ENCODE measurements at places on chromosomes 11 and 22. TPM values are rescaled to one million over a fixed set of nuclear protein-coding genes. Genes with fewer than 3 reads are reported as not detected.

The ADAMTS8 gene
- total RNA-seq = not detected

The APLNR gene
- not detected for total RNA-seq

The TBX10 gene
- not detected for total RNA-seq

The TRAF6 gene
- 12.1 TPM for total RNA-seq

The SLC37A2 gene
- total RNA-seq = 0.13 TPM

The CHADL gene
- total RNA-seq = 0.60 TPM

DNA sequence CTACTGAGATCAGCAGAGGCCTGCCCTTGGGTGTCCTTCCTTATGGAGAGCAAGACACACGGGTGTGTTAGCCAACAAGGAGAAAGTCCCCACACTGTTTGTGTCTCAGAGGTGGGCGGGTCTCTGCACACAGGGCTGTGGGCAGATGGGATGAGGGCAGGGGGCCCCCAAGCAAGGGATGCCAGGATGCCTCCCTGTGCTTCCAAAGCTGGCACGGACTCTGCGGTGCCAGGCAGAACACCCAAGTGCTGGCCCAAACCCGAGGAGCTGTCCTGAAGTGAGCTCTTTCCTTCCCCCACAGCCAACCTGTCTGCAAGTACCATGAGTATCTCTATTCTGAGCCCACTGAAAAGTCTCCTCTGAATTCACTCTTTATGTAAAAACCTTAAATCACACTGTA is 273.3 kb downstream of the CTTN start:
- DNase-seq = no peak

- no peak for DNase-seq
Measured at GRCh38 chr22:25758316-25758715, 16.3 kb downstream of the MYO18B start.

GRCh38 chr22:18991138-18991432 is 55.0 kb upstream of the PRODH start:
- no peak for DNase-seq

GRCh38 chr11:96035031-96035739 is 111.3 kb upstream of the MTMR2 start:
- DNase-seq = no peak

- DNase-seq = no peak
Measured at GRCh38 chr11:125903711-125904659, at the start of gene DDX25. Gene DDX25, plus strand, starts transcription at chr11:125904508. Its CDS starts 10 bp downstream, at chr11:125904518.

DNA sequence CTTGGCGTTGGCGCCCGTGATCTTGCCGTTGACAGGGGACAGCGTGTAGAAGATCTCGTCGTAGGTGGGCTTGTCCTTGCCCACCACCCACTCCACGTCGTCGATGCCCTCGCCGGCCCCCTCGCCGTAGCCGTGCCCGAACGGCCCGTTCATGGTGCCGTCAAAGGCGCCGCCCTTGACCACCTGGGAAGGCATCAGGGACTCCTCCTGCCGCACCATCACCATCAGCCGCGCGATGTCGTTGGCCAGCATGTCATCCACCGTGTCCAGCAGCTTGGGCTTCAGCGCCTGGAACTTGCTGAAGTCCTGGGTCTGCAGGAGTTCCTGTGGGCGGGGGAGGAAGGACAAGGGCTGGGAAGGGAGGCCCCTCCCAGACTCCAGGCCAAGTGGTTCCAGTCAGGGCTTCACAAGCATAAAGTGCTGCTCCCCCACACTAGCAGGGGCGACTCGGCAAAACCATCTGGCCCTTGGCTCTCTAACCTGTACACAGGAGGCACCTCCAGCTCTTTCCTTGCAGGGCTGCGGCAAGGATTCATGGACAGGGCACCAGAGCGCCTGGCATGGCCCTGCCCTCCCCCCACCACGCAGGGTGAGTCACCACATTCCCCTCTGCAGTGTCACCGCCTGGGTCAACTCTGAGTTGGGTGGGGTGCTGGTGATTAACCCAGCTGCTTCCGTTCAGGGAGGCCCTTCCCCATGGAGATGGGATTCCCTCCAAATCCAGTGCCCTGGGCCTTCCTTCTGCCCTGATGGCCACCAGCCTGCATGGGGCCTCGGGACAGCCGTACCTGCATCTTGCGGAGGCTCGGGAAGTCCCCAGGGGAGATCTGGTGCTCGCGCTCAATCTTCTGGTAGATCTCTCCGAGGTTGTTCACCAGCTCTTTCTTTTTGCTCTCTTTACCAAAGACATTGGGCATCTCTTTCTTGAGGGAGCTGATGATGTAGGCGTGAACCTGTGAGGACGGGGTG is 10.4 kb upstream of the CDC42BPG start:
- peak; percentile 58 for DNase-seq

DNA sequence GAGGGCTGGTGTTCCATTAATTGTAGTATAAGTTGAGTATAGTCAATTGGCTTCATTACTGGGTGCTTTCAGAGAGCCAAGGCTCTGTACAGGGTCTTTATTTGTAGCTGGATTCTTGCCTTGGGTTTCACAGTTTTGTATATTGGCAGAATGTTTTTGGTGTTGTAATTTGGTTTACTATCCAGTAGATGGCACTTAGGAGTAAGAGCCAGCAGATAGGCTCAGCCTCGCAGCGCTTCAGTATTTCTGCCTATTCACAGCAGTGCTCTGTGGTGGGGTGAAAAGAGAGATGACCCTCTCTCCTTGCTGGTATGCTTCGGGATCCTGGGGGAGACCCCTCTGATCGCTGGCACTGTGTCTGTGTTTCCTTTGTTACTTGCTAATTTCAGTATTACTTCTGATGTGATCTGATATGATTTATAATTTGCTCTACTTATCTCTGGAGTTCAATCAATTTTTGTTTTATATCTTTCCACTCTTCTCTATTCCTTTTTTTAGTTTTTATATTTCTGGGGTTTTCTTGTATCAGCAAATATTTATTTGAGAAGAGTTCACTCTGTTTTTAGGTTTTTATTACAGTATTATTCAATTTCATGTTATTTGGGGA is 52.2 kb downstream of the ANO5 start:
- peak; percentile 4 for DNase-seq

DNA sequence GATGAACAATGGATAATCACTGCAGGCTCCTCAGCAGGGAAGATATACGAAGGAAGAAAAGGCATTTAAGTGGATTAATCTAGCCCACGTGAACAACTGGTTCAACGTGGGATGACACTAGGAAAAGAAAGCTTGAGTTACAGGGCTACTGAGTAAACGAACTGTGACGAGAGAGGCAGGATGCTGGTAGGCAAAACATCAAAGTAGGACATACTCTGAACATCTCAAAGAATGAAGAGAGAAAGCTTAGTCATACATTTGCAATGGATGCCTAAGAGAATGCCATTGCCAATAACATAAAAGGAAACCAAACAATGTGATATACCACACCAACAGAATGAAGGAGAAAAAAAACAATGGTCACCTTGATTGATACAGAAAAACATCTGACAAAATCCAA is 12.9 kb downstream of the USP28 start:
- DNase-seq = no peak

- DNase-seq = no peak
Measured at GRCh38 chr11:123238297-123238696, 43.2 kb upstream of the CLMP start.

- DNase-seq = no peak
Measured at GRCh38 chr11:82872377-82873150, 27.7 kb downstream of the PRCP start.

DNA sequence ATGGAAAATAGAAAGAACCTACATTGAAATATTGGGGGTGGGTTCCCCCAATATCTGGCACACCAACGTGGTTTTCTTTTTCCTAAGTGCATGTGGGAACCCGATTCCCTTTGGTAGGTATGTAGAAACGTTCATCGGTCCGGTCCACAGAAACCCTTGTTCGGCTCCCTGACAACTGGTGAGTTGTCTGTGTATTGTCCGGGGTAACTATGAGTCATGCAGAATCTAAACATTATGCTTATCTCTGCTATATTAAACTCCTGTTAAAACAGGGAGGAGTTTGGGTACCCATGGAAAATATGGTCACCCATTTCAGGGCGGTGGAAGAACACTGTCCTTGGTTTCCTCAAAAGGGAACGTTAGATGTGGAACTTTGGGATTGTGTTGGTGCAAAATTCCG is 25.1 kb upstream of the ALDH3B2 start:
- DNase-seq = no peak

GRCh38 chr11:59198726-59199125 is 14.0 kb downstream of the MPEG1 start:
- DNase-seq = no peak

GRCh38 chr11:70888061-70888460 is 364.3 kb downstream of the SHANK2 start:
- no peak for DNase-seq

- DNase-seq = peak; percentile 15
Measured at GRCh38 chr11:120324932-120325810, at the start of gene TLCD5. Gene TLCD5, plus strand, starts transcription at chr11:120325299. Its CDS starts 2,143 bp downstream, at chr11:120327442.

DNA sequence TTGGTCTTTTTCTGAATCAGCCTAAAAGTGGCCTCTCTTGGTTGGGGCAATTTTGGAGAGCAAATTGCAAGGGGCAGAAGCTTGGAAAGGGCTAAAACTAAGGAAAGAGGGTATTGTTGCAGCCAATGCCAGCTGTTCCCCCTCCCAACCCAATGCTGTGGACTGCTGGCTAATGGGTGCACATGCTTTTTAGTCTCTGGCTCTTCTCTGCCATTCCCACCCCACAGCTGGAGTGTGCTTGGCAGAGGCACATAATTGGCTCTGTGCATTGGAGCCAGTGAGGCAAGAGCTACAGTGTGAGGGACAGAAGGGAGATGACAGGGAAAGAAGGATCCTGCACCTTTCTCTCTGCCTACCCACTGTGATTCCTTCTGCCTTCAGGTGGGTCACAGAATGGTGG is 140.0 kb downstream of the NECTIN1 start:
- DNase-seq = no peak

GRCh38 chr11:62497132-62497801 is 49.3 kb downstream of the AHNAK start:
- no peak for DNase-seq

GRCh38 chr11:128179039-128179438 is 408.3 kb downstream of the ETS1 start:
- DNase-seq = no peak

GRCh38 chr11:74492084-74492483 is 1.4 kb downstream of the LIPT2 start:
- no peak for DNase-seq

DNA sequence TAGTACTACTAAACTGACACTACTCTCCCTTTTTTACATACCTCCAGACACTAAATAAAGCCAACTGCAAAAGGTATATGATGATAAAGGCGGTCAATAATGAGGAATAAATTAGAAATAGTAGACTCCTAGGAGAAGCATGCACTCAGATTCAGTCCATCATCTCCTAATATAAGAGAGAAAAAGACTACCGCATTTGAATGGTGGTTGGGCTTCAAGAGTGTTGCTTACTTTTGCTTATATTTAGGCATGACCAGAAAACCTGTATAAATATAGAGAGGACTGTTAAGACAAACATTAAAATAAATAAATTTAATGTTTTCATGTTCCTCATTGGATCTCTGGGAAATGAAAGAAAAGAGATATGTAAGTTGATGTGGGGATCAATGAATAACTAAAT is 1137.0 kb downstream of the FAM181B start:
- DNase-seq = no peak

DNA sequence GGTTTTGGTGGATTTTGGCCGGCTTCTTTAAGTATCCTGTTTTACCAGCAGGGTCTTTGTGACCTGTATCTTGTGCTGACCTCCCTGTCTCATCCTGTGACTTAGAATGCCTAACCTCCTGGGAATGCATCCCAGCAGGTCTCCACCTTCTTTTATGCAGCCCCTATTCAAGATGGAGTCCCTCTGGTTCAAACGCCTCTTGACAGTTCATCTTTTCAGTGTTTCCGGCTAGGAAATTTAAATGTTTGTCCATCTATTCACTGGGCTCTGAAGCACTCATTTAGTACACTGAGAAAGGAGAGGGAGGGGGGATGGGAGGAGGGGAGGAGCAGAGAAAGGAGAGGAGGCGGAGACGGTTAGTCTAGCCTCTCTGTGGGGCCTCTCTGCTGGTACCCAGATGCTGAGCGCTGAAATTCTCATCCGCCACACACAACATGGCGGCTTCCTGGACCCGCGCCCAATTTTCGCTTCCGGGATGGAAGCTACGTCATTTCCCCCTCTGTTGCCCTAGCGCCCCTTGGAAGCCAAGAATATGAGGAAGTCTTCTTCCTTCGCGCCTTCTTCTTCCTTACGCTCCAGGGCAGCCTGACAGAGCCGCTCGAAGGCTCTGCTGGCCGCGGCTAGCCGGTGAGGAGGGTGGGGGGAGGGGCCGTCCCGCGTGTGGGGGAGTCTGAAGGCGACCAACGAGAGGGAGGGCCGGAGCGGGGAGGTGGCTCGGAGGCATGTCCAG is 69.0 kb upstream of the SYT13 start:
- peak; percentile 89 for DNase-seq

DNA sequence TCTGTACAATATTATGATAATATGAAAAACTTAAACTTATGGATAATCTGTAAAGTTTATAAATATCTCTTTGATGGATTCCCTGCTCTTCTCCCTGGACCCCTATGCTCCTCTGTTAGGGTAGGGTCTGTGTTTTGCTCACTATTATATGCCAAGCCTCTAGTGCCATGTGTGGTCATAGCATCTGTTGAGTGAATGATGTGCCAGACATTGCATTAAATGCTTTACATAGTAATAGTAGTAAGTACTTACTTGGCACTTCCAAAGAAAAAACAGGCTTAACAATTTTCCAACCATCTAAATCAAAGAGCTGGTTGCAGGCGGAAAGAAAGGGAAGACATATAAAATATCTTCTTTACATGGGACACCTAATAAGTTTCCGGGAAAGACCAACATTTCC is 46.8 kb downstream of the LGR4 start:
- no peak for DNase-seq

DNA sequence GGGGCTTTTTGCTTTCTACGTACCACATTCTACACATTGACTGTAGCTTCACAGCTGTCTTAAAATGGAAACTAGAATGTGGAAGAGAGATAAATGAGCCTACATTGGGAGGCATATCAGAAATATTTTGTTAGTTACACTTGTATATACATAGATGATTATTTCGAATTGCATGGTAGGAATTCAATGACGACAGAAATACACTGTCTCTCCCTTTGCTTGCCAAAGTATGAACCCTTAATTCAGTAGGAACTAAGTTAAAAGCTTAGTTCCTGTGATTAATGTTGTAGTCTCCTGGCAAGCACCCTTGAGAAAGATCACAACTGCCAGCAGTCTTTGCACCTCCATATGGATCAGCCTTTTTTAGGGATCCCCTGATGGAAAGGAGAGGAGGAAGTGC is 10.1 kb downstream of the C11orf87 start:
- no peak for DNase-seq

GRCh38 chr11:118139578-118139977 is 13.0 kb downstream of the SCN4B start:
- no peak for DNase-seq
